ENCODE measurements at places on chromosomes 16 and 17.

DNA sequence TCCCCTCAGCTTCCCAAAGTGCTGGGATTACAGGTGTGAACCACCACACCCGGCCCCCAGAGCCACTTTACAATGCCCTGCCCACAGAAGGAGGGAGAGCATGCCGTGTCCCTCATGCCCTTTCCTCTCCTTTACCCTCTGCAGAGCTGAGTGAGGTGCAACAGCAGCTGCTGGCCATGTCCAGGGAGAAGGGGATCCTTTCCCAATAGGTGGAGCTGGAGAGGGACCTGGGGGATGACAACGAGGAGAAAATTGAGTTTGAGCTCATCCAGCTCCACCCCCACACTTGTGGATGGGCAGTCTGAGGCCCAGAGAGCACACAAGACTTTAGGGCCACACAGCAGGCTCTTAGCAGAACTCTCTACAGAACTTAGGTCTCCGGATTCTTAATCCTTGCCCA, 7.9 kb upstream of the GSDMA start:
- no peaks in the 10 kb centered on the region for H3K27me3 ChIP-seq
- peaks cover 20% of the 10 kb centered on the region for H3K4me1 ChIP-seq
- no peak overlapping the region for H3K4me3 ChIP-seq
- H3K36me3 ChIP-seq, result no peaks in the 10 kb centered on the region

DNA sequence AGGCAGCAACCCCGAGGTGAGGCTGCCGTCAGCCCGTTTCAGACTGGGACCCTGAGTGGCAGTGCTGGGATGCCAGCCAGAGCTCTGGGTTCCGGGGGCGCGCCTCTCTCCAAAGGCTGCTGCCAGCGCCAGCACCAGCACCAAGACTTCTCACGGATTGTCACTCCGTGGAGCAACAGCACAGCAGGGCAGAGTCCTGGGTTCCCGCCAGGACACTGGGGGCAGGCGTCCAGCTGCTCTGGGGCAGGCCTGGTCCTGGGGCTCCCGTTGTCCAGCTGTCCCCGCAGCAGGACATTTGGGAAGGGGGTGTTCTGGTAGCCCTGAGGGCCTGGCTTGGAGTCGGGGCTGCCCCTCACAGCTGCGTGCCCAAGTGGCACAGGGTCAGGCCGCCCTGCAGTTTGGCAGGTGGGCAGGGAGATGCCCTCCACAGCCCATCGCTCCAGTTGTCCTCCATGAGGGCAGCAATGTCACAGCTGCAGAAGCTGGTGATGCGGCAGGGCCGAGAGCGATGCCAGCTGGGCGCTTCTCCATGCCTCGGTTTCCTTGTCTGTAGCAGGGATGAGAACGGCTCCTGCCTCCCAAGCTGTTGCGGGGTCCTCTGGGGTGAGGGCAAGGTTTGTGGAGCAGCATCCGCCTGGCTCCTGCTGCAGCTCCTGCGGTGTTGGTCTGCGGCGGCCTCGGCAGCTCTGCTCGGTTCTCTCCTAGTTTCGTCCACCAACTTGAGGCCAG, 137.3 kb upstream of the CIBAR2 start:
- no peaks in the 10 kb centered on the region for H3K36me3 ChIP-seq
- H3K27me3 ChIP-seq, result peaks cover 4% of the 10 kb centered on the region
- H3K4me1 ChIP-seq, result peaks cover 15% of the 10 kb centered on the region

DNA sequence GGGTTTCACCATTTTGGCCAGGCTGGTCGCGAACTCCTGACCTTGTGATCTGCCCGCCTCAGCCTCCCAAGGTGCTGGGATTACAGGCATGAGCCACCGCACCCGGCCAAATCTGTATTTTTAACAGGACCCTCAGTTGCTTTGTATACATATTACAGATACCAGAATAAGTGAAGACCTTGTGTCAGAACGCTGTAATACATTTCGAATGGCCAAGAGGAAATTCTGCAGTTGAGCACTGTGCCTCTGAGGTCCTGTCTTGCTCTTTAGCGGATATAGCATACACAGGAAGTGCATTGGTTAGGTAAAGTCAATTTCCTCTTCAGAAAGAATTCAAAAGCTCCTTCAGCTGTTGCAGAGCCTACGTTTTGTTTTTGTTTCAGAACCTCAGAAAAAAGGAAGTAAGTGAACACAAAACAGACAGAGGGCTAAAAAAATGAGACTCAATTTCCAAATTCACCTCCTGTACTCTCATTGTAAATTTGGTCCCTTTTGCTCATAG, 15.7 kb downstream of the CRLF3 start:
- no peak for DNase-seq
- peaks cover 10% of the 10 kb centered on the region for H3K4me1 ChIP-seq
- H3K36me3 ChIP-seq, result peaks cover 2% of the 10 kb centered on the region
- H3K4me3 ChIP-seq, result no peak overlapping the region
- H3K27ac ChIP-seq, result no peak overlapping the region

GRCh38 chr16:83365166-83365565, 442.6 kb upstream of the HSBP1 start:
- H3K27me3 ChIP-seq, result no peaks in the 10 kb centered on the region
- no peak overlapping the region for H3K4me3 ChIP-seq
- no peak overlapping the region for H3K27ac ChIP-seq
- no peaks in the 10 kb centered on the region for H3K4me1 ChIP-seq
- DNase-seq, result no peak

DNA sequence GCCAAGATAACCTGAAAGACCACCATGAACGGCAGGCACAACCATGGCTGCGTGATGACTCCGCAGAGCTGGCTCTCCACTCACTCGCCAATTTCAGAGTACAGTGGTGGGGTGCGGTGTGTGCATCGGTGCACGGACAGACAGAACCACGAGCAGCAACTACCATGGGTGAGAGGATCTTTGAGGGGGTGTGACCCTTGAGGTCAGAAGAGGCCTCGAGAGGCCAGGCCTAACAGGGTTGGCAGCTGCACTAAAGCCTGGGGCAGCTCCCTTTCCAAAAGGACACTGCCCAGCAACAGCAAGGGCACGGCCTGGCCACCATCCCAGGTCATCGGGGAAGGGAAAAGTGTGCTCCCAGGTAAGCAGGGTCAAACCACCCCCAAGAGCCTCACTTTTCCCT, 1.9 kb upstream of the ECI1 start:
- no peak overlapping the region for H3K4me3 ChIP-seq
- peaks cover 57% of the 10 kb centered on the region for H3K36me3 ChIP-seq
- no peak overlapping the region for H3K27ac ChIP-seq
